ENCODE measurements at places on chromosomes 12 and 14. TPM values are rescaled to one million over a fixed set of nuclear protein-coding genes. Genes with fewer than 3 reads are reported as not detected.

Gene B4GALNT3
- total RNA-seq = 3.3 TPM

Gene SERPINA3
- not detected for total RNA-seq

Gene KLRD1
- 0.28 TPM for total RNA-seq

DNA sequence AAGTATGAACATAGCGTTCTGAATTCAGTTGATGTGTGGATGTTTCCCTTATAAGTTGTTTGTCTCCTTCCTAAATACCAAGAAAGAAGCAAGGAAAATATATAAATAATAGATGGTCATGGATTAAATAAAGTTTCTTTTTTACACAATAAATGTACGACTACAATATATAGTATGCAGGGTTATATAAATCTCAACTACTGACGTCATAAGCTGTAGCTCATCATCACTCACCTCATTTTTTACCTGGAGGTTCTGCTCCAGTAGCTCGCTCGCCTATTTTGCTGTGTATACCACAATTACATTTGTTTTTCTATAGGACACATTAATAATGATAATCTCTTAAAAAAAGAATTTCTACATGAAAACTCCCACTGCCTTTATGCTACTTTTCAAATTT lies 109.5 kb downstream of the NTS start:
- no peak overlapping the region for H3K27ac ChIP-seq
- no peaks in the 10 kb centered on the region for H3K4me1 ChIP-seq
- no peak overlapping the region for H3K4me3 ChIP-seq
- DNase-seq = no peak

Gene ASCL1
- not detected for total RNA-seq

DNA sequence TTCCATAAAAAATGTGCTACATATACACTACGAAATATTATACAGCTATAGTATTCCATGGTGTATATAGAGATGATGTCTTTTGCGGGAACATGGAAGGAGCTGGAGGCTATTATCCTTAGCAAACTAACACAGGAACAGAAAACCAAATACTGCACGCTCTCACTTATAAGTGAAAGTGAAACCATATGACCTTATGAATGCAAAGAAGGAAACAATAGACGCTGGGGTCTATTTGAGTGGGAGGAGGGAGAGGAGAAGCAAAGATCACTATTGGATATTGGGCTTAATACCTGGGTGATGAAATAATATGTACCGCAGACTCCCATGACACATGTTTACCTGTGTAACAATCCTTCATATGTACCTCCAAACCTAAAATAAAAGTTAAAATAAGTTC lies 142.8 kb downstream of the LRFN5 start:
- H3K36me3 ChIP-seq = no peaks in the 10 kb centered on the region
- peak overlapping the region; percentile 62 for H3K27ac ChIP-seq
- DNase-seq = no peak
- H3K27me3 ChIP-seq = no peaks in the 10 kb centered on the region
- peaks cover 16% of the 10 kb centered on the region for H3K4me1 ChIP-seq
- peak overlapping the region; percentile 51 for H3K4me3 ChIP-seq

- DNase-seq = no peak
- H3K4me3 ChIP-seq = no peak overlapping the region
- H3K27ac ChIP-seq = no peak overlapping the region
- no peaks in the 10 kb centered on the region for H3K36me3 ChIP-seq
These were observed 26.5 kb upstream of the PPP1R12A start for GRCh38 chr12:79961411-79961810.

GRCh38 chr14:101821528-101821927 lies 60.0 kb downstream of the PPP2R5C start:
- peak; percentile 70 for DNase-seq
- peaks cover 87% of the 10 kb centered on the region for H3K4me1 ChIP-seq
- peaks cover 50% of the 10 kb centered on the region for H3K36me3 ChIP-seq
- H3K4me3 ChIP-seq = peak overlapping the region; percentile 68
- H3K27me3 ChIP-seq = no peaks in the 10 kb centered on the region

Gene KRT75
- not detected for total RNA-seq

GRCh38 chr12:9027161-9028059 lies 38.1 kb downstream of the KLRG1 start:
- H3K4me3 ChIP-seq = peak overlapping the region; percentile 36
- H3K27me3 ChIP-seq = no peaks in the 10 kb centered on the region
- H3K27ac ChIP-seq = peak overlapping the region; percentile 79
- H3K36me3 ChIP-seq = peaks cover 8% of the 10 kb centered on the region
- peaks cover 52% of the 10 kb centered on the region for H3K4me1 ChIP-seq

DNA sequence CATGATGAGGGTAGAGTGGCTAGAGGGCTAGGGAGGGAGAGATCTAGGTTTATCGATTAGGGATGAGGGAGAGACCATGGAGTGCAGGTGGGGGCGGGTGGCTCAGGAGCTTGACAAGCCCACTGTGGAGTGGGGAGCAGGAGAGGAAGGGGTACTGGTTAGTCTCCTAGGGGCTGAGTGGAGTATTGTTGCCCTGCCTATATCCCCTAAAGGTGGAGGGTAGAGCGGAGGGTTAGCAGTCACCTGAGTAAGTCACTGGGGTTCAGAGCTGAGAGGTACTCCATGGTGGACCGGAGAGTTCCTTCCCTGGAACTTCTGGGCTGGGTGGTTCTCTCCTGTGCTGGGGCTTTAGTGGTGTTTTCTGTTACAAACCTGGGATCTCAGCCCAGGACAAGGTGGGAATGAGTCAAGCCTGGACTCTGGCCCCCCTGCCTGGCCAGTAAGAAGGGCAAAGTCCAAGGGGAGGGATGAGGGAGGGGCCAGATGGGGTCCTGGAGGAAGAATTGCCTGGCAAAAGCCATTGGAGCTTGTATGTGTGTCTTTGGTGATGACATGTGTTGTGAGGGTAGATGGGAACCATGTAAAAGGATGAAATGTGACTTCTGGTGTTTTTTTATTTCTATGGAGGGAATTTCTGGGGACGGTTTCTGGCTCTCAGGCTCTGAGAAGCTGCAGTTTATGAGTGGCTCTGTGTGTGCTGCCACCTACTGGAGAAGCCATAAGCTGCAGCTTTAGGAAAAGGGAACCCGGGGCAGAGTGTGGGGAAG lies at the start of gene CIDEB:
TSS of gene CIDEB (minus strand) at position 403 of the 767 bp plus-strand sequence. CDS start at position 284, 119 bp downstream.
- DNase-seq = peak; percentile 78
- H3K27me3 ChIP-seq = no peaks in the 10 kb centered on the region

Gene ALDH1L2
- 7.1 TPM for total RNA-seq

DNA sequence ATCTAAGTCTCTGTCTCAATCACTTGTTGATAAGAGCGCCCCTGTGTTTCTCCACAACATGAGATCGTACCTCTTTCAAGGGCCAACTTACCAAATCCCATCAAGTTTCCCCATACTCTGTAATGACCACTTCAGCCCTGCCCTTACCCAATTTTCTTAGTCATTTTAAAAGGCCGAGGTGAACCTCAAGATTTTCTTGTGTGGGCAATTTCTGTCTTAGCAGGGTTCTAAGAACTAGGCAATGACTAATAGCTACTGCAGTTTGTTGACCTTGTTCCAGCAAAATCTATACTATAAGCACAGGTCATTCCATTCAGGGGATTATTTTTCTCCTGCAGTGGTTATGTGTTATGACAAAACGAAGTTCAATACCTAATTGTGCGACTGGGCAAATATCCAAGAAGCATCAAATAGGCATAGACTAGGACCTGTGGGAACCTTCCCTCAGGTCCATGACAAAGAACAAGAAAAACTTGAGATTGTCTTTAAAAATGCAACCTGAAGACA lies 359.8 kb downstream of the PCNX1 start:
- H3K4me1 ChIP-seq = peaks cover 19% of the 10 kb centered on the region
- H3K36me3 ChIP-seq = peaks cover 2% of the 10 kb centered on the region
- H3K27ac ChIP-seq = no peak overlapping the region
- H3K4me3 ChIP-seq = no peak overlapping the region

Gene GPR137C
- 0.14 TPM for total RNA-seq

- H3K36me3 ChIP-seq = peaks cover 15% of the 10 kb centered on the region
- H3K27me3 ChIP-seq = no peaks in the 10 kb centered on the region
- peaks cover 61% of the 10 kb centered on the region for H3K4me1 ChIP-seq
- no peak for DNase-seq
These were observed 18.1 kb downstream of the DYRK2 start for GRCh38 chr12:67666605-67667004.

DNA sequence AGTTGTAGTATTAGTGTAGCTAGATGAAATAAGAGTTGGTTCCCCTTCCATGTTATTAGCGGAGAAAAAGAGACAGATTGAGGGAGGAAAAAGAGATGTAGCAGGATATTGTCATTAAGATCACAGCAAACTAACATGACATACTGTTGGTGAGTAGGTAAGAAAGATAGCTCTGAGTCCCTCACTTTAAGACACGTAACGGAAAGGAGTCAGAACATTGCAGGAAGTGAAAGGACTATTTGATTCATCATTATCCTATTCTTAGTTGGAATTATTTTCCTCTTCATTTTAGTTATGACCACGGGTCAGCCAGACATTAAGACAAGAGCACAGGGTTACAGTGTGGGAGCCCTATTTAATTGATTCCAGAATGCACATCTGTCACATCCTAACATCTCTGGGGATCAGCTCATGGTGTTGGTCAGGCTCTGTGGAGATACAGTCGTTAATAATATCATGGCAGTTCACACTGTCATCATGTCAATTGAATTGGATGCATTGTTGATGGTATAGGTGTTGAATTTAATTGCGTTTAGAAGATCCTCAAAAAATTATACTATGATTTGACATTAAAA lies 55.0 kb downstream of the TMX1 start:
- no peaks in the 10 kb centered on the region for H3K36me3 ChIP-seq
- no peak overlapping the region for H3K27ac ChIP-seq

- H3K27ac ChIP-seq = peak overlapping the region; percentile 40
- peaks cover 54% of the 10 kb centered on the region for H3K4me1 ChIP-seq
- H3K4me3 ChIP-seq = no peak overlapping the region
- H3K36me3 ChIP-seq = no peaks in the 10 kb centered on the region
These were observed 164.6 kb downstream of the GCH1 start for GRCh38 chr14:54738009-54738408.

Gene PKP2
- total RNA-seq = 0.30 TPM

Gene SLC6A15
- 0.25 TPM for total RNA-seq

DNA sequence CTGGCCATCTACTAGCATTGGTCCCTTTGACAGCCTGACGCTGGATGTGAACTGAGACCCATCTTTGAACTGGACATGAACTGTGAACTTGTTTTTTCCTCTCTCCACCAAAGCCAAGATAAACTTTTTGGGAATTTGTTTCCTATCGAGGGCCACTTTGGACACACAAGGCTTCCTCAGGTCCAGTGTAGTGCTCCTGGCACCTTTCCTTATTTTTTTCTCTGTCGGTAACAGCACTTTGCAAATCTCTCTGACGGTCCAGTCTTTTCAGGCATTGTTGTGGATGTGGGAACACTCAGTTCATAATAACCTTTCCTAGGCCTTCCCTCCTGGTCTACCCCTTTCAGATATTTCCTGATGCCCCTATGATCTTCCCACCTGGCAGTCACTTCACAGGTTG lies 5.0 kb downstream of the KCNA1 start:
- no peaks in the 10 kb centered on the region for H3K36me3 ChIP-seq
- H3K27me3 ChIP-seq = peaks cover 47% of the 10 kb centered on the region
- no peak overlapping the region for H3K4me3 ChIP-seq

GRCh38 chr14:101707068-101707842 lies 54.3 kb upstream of the PPP2R5C start:
- peak overlapping the region; percentile 33 for H3K4me3 ChIP-seq
- H3K27ac ChIP-seq = peak overlapping the region; percentile 81
- H3K4me1 ChIP-seq = peaks cover 29% of the 10 kb centered on the region

Gene PLEKHG7
- not detected for total RNA-seq

GRCh38 chr14:64569138-64569631 lies 19.4 kb downstream of the PPP1R36 start:
- DNase-seq = no peak
- no peaks in the 10 kb centered on the region for H3K27me3 ChIP-seq
- no peak overlapping the region for H3K4me3 ChIP-seq
- no peak overlapping the region for H3K27ac ChIP-seq

Gene YARS2
- total RNA-seq = 33.0 TPM

Gene RFLNA
- total RNA-seq = not detected

Gene KRT74
- total RNA-seq = not detected

DNA sequence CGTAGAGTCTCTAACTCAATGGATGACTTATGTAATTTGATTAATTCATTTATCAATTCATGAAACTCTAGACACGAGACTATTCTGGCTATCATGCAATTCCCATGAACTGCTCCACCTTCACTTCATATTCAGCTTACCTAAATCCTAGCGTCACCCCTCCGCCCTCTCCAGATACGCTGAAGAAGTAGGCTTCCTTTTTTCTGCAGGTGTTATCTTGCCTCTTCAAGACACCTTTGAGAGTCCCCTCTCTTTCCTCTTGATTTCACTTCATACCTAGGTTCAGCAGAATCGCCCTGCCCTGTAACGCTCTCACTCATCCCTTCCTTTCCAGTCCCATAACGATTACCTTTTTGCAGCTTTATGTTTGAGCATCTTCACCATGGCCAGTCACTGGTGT lies 4.0 kb upstream of the RNASE4 start:
- H3K36me3 ChIP-seq = no peaks in the 10 kb centered on the region
- H3K4me1 ChIP-seq = peaks cover 34% of the 10 kb centered on the region
- no peak overlapping the region for H3K4me3 ChIP-seq
- no peak for DNase-seq

Gene NOXRED1
- total RNA-seq = 0.46 TPM

Gene RNASE7
- not detected for total RNA-seq

Gene LTBP2
- total RNA-seq = 0.04 TPM

Gene OR6C2
- total RNA-seq = not detected

DNA sequence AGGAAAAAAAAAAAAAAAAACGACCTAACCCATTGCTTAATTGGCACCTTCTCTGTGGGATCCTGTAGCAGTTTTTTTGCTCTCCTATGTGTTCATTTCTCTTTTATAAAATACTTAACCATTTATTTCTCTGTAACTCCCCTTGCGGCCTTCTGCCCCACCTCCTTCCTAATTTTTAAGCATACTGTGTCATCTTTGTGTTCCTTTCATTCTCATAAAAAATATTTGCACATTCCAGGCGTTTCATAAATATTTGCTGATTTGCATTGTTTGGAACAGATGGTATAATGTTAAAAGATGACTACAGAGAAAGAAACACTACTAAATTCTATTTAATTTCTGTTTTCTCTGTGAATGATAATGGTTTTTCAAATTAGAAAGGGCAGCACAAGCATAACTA lies 77.9 kb downstream of the NPAS3 start:
- H3K4me1 ChIP-seq = no peaks in the 10 kb centered on the region
- no peak overlapping the region for H3K27ac ChIP-seq
- H3K27me3 ChIP-seq = no peaks in the 10 kb centered on the region
- H3K36me3 ChIP-seq = no peaks in the 10 kb centered on the region
- no peak for DNase-seq
- H3K4me3 ChIP-seq = no peak overlapping the region

DNA sequence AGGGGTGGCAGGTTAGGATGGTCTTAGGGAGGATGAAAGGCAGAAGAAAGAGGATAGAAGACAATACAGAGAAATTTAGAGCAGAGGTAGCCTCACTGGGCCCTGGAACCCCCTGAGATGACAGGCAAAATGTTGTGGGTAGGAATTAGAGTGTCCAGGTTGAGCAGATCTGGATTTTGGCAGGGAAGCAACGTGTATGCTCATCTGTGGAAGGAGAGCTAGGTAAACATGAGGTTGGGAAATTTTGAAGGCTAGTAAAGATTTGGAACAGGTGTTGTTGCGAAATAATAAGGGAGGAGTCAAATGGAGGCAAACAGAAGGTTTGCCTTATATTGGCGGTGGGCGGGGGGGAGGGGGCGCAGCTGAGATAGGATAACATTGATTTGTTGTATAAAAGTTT lies 5.3 kb downstream of the HSD17B6 start:
- no peak for DNase-seq
- H3K27ac ChIP-seq = no peak overlapping the region

GRCh38 chr14:59310633-59311032 lies 122.2 kb downstream of the DAAM1 start:
- no peaks in the 10 kb centered on the region for H3K27me3 ChIP-seq
- no peak overlapping the region for H3K27ac ChIP-seq
- no peaks in the 10 kb centered on the region for H3K4me1 ChIP-seq
- no peaks in the 10 kb centered on the region for H3K36me3 ChIP-seq
